ENCODE measurements at places on chromosomes 7 and 10.

GRCh38 chr10:98436704-98437103 lies 10.0 kb downstream of the HPS1 start:
- no peak for DNase-seq

- no peak for DNase-seq
Measured at GRCh38 chr7:106954840-106955239, 89.7 kb upstream of the PRKAR2B start.

DNA sequence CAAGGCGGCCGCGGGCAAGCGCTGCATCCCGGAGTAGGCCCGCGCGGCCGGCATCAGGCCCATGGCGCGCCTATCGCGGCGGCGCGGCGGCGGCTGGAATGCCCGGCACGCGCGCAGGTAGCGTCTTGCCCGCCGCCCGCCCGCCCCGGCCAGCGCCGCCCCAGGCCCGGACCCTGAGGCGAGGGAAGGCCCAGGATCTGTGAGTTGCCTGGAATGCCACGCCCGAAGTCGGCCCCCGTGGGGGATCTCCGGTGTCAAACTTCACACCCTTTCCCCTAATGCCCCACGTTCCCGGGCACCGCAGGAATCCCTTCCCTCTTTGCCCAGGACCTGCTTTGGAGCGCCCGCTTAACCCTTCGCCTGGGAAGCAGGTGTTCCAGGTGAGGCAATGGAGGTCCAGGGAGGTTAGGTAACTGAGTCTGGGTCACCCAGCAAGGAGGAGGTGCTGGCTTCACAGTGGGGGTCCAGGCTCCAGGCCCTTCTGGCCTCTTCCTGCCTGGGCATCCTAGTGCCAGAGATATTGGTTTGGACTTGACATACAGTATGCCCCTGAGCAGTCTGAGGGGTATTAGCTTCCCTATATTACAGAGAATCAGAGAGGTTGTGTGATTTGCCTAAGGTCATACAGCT lies 138.1 kb downstream of the ARHGAP22 start:
- DNase-seq, result no peak

DNA sequence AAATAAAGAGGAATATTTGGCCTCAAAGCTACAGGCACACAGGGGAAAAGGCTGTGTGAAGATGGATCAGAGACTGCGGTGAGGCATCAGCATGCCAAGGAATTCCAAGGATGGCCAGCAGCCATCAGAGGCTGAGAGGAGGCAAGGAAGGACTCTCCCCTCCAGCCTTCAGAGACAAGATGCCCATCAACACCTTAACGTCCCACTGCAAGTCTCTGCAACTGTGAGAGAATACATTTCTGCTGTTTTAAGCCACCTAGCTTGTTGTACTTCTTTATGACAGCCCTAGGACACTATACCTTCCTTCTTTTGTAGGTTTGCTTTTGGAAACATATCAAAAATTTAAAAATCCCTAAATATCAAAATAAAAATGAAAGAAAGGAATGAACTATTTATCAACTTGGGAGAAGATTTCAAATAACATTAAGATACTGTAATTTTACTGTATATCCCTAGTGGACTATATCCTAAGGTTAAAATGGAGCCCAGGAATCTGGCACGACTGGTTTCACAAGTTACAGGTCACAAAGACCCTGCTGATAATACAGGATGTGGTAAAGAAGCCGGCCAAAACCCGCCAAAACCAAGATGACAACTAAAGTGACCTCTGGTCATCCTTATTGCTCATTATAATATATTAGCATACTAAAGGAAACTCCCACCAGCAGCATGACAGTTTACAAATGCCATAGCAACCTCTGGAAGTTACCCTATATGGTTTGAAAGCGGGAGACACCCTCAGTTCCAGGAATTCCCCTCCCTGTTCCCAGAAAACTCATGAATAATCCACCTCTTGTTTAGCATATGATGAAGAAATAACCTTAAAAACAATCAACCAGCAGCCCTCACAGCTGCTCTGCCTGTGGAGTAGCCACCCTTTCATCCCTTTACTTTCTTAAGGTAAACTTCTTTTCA lies 185.2 kb downstream of the AVL9 start:
- DNase-seq, result no peak

DNA sequence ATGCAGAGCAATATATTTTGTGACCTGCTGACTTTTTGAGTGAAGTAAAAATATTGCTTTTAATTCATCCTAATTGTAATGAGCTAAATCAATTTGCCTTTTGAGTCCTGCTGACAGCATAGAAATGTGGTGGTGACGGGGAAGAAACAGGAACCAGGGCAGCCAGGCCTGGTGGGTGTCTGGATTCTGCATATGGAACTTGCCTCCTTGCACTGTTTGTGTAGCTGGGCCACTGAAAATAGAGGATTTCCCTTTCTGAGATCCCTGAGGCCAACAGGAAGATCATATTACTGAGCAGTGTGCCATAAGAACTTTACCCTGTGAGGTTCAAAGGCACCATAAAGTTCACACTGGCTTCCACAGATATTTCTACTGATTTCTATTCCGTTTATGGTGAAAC lies 488.4 kb upstream of the AKR1E2 start:
- no peak for DNase-seq

- DNase-seq, result no peak
Measured at GRCh38 chr10:4382811-4383210, 443.2 kb upstream of the AKR1E2 start.

DNA sequence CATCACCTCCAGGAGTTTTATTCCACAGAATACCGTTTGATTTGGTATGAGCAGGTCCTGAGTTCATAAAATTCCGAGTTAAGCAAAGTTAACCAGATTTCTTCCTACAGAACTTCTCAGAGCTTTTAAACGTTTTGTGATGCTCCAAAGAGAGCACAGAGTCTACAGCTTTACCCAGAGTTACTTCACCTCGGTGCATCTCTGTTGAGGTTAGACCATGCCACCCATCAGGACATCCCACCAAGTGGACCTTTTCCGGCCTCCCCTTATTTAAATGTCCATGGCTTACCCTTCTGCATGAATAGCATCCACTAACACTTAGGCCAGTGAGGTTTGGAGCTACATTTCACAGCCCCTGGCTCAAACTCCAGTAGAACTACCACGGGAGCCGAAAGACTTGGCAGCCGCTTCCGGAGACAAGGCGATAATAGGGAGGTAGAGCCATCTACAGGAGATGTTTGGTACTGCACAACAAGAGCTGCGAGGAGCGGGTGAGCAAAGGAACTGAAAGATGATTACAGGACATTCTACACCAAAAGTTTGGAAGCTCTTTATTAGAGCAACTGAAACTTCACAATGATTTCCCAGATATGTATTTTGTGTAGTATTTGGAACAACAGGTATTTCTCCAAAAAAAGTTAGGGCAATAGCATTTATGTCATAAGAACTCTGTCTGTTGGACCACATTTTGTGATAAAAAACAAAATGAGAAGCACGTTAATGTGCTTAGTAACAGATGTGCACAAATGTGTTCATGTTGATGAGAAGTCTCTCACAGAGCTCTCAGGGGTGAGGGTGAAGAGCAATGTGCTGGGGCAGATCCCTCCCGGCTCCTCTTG lies 174.7 kb downstream of the HERPUD2 start:
- DNase-seq, result no peak

GRCh38 chr7:33423646-33424020 lies 294.3 kb downstream of the BBS9 start:
- DNase-seq, result no peak

DNA sequence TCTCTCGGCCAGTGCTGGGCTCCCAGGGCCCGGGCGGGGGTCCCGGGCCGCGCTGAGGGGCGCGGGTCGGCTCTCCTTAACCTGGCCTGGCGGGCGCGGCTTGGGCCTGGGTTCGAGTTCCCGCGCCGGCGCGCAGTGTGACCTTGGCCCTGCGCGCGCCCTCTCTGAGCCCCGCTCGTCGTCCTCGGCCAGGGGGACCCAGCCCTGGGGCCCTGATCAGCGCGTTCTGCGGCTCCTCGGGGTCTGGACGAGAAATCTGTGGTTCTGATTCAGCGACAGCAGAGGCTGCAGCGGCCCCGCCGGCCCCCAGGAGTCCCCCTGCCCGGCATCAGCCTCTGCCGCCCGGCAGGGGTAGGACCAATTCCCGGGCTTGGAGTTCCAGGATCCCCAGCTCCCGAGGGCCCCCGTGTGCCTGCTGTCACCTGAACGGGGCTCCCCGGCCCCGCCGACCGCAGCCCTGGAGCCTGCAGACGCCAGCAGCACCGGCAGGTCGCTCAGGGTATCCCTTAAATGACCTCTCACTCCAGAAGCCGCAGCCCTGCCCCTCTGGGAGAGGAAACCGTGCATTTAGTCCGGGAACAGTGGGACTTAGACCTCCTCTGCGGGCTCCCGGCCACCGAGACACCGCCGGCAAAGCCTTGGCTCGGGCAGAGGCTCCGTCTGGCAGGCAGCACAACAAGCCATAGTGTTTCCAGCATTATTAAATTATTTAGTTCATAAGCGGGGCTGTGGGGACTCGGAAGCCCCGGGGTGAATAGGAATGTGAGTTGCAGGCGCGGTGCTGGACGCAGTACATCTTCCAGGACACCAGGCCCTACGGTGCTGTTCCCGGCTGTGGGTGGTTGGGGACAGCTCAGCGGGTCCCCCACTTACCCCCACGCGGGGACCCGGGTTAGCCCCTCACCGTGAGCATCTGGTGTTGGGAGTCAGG lies 572 bp downstream of the CHST12 start:
- no peak for DNase-seq

GRCh38 chr10:128072941-128073645 lies 53.1 kb downstream of the MKI67 start:
- DNase-seq, result no peak

DNA sequence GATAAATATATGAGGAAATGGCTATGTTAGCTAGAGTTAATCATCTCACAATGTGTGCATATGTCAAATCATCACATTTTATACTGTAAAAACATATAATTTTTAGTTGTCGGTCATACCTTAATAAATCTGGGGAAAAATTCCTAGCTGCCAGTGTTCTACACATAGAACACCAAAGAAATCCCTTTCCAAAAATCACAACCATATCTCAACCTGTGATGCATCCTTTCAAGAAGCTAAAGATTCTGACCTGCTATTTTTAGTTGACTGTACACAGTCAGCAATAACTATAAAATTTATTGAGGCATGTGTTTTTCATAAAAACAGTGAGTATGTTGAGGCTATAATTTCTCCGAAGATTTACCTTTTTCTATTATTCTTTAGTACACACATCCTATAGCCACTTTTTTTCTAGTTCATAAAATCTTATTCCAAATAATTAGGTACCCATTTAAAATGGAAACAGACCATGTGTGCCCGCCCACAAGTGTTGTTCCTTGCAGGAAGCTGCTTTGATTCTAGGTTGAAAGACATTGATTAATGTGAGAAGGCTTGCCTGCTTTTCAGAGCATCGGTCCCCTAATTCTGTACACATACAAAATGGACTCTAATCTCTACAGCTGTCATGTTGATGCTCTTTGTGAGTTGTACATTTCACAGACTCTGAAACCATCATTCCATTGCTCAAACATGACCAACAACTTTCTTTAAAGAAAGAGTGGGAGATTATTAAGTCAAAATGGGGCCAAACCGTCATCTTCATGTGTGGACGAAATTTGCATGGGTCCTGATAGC lies 117.5 kb upstream of the LRRN3 start:
- no peak for DNase-seq

DNA sequence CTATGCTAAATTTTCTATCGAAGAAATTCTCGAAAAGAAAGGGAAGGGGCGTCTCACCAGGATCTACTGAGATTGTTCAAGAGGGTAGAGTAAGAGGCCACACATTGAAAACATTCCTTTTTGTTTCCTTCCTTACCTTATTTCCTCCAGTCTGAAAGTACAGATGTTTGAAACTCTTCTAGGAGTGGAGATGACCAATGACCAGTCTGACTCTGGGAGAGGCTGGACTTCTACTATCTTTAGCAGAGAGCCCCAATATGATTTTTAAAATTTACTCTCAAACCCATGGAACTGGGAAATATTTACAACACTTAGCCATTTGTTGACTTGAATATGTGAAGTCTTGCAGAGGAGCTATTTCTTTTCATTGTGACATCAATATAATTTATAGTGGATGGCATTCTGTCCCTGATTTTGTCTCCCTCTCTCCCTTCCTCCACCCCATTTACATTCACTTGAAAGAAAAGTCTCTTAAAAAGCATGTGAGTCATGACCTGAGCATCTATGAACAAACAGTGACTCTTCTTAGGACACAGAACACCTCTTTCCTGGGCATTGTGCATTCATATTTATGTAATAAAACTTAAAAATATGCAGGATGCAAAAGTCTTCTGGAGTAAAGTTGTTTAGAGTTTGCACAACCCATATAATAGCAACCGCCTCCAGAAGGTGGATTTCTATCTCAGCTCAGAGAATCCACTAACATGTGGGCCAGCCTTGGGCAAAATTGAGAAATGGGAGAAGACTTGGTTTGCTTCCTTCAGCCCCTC lies 31.2 kb upstream of the BMPER start:
- DNase-seq, result no peak

DNA sequence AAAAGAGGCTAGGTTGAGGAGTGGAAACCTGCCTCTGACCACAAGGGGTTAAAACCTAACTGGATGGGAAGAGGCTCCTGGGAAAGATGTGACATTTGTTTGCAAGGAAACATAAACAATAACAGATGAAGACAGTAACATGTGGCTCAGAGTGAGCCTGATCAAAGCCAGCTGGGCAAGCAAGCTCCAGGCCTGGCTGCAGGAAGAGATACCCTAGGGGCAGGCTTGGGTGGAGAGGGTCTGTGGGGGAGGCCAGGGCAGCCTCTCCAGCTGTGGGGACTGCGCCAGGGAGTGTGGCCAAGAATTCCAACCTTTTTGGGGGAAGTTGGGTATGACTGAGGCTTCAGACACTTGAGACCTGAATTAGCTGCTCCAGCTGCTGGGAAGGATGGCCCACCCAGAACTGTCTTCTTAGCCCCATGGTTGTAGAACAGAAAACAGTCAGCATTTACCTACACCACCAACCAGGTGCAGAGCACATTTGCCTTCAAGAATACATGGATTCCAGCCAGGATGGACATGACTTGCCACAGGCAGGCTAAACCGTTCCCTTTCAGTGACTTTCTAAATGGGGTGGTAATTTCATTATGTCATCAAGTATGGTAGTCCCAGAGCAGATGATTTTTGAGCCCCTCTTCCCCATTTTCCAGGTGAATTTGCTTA lies 10.4 kb upstream of the FAM170B start:
- DNase-seq, result no peak

GRCh38 chr7:115038158-115038557 lies 116.3 kb downstream of the MDFIC start:
- no peak for DNase-seq

DNA sequence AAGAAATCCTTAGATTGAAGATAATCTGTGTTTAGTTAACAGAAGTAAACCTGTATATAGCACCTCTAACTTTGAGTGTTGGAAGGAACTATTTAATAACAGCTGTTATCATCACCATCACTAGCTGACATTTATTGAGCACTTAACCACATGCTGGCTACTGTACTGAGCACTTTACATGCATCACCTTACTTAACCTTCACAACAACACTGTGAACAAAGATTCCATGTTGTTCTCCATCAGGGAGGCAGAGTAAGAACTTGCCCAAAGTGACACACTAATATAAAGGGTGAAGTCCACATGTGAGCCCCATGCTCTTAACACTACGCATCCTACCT lies 182.2 kb downstream of the ST7 start:
- DNase-seq, result no peak
